ENCODE measurements at places on chromosomes 1 and 21.

DNA sequence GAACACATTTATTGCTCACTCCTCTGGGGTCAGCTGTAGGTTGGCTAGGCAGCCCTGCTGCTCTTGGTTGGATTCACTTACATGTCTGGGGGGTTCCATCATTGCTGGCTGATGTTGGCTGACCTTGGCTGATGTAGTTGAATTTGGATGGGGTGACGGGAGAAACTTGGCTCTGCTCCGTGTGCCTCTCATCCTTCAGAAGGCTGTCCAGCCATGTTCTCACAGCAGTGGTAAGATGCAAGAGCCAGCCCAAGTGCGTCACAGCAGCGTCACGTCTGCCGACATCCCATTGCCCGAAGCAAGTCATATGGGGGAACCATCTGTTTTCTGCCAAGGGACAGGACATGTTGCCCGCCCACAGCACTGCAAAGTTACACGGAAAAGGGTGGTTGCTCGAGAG is 613.5 kb downstream of the MATN1 start:
- DNase-seq: no peak

DNA sequence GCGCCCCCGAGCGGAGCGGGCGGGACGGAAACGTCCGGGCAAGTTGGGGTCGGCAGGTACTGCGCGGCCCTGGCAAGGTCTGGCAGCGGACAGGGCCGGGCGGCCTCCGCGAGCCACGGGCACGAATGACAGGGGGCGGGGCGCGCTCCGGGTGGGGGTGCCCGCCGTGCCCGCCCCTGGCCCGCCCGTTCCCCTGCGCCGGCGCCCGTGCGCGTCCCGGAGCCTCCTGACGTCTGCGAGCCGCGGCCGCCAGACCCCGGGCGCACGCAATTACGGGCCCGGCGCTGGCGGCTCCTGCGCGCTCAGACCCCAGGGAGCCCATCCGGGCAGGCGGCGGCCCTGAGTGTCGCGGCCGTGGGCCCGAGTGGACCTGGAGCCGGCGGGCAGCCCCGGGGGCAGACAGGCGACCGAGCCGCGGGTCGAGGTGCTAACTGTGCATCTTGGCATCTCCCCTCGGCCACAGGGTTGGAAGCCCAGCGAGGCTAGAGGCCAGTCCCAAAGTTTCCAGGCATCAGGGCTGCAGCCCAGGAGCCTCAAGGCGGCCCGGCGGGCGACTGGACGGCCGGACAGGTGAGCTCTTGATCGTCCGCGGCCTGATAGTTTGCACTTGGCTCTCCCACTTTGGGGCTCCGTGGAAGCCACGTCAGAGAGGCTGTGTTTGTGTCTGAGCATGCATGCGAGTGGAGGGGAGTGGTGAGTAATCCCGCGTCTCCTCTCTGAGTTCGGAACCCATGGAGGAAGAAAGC is 918 bp downstream of the MIB2 start:
- DNase-seq: no peak

DNA sequence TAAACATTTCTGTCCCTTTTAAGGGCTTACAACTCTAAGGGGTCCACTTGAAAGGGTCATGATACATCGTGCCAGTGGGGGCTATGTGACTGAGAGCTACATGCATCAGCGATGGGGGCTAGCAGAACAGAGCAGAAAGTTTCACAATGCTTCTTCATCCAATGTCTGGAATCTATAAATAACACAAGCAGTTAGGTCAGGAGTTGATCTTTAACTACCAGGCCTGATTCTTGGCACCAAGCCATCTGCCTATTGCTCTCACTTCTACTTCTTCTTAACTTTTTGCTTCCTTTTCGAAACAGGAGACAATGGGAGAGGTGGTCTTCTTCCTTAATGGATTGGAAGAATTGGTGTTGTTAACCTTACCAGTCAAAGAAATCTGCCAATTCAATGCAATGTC is 410.0 kb downstream of the TGFB2 start:
- no peak for DNase-seq

- no peak for DNase-seq
Observed at GRCh38 chr1:87956750-87957149, 628.1 kb downstream of the LMO4 start.

GRCh38 chr1:61181067-61182038 is 99.0 kb downstream of the NFIA start:
- no peak for DNase-seq

GRCh38 chr1:227450489-227450888 is 112.9 kb upstream of the ZNF678 start:
- DNase-seq: no peak

GRCh38 chr1:67717876-67718275 is 32.9 kb downstream of the GADD45A start:
- DNase-seq: no peak
